SW480 (cell line): ENCODE measurements at places on chromosomes 11 and 22.

- DNase-seq = no peak
Measured at GRCh38 chr11:67657300-67657699, 6.8 kb upstream of the ACY3 start.

DNA sequence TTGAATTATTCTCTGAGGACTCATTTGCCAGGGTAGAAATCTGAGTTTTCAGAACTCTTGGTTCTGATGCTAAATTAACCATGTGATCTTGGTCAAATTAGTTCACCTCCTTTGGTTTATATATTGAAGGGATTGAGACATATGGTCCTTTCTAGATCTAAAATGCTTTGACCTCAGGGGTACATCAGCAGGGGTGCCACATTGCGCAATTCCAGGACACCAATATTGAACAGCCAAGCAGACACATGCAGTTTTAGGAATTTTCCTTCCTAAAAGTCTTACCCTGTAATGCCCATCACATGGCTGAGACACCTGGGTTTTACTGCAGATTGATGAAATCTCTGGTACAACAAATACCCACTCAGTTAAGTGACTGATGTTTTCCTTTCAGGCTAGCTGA, 254.4 kb upstream of the NCAM1 start:
- no peak for DNase-seq

- no peak for DNase-seq
Measured at GRCh38 chr22:17475318-17476230, 87.7 kb upstream of the SLC25A18 start.

GRCh38 chr11:30967579-30967978, 381.4 kb upstream of the MPPED2 start:
- DNase-seq = no peak

GRCh38 chr11:45909594-45910475, 2.8 kb upstream of the FREY1 start:
- DNase-seq = no peak

- peak; percentile 58 for DNase-seq
Measured at GRCh38 chr22:38871360-38872171, 450 bp downstream of the CBX6 start.

- no peak for DNase-seq
Measured at GRCh38 chr11:111510311-111510710, 1.9 kb downstream of the BTG4 start.

DNA sequence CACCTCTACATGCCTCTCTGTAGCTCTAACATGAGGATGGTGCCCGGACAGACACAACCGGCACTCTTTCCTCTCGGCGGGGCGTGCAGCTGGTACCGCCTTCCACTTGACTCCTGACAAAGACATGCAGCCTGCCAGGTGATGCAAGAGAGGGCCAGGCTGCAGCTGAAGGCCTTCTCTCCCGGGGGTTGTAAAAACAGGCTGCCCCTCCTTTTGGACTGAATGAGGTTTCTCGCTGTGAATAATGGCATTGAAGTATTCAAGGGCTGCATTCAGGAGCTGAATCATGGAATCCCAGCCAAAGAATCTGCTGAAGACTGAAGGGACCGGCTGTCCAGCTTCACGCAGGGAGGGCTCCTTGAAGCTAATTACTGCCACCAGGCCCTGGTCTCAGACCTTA, 110.9 kb downstream of the GALNT18 start:
- no peak for DNase-seq

- peak; percentile 57 for DNase-seq
Measured at GRCh38 chr11:124762105-124762623, at the start of gene ESAM. ESAM (minus strand) TSS chr11:124762290; CDS start chr11:124762154, 136 bp downstream.

DNA sequence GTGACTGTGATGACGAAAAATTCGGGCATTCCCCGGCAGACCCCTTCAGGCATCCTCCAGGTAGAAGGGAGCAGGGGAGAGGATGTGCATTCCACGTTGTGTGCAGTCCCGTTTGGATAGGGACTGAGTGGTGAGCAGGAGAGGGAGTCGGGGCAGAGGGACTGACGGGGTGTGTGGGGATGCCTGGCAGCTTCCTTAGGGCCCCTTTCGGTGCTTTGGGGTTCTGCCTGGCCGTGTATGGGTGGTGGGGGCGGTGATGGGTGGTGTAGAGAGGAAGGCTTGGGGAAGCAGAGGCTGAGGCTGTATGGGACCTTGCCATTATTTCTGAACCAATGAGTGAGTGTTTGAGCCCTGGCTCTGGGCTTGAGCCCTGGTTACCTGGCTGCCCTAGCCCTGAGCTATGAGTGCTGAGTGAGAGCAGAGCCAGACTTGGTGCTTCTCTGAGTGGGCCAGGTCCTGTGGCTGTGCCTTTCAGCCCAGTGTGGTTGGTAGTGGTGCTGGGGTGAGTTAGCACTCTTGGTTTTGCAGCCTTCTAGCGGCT, 914 bp downstream of the INPPL1 start:
- DNase-seq = no peak

GRCh38 chr11:44805596-44805995, 78.8 kb downstream of the TSPAN18 start:
- peak; percentile 17 for DNase-seq

GRCh38 chr11:110797453-110797852, 85.2 kb upstream of the ARHGAP20 start:
- DNase-seq = no peak

GRCh38 chr11:80519596-80520506, 1079.0 kb upstream of the TENM4 start:
- DNase-seq = no peak

- DNase-seq = no peak
Measured at GRCh38 chr22:18970948-18971315, 34.8 kb upstream of the PRODH start.

DNA sequence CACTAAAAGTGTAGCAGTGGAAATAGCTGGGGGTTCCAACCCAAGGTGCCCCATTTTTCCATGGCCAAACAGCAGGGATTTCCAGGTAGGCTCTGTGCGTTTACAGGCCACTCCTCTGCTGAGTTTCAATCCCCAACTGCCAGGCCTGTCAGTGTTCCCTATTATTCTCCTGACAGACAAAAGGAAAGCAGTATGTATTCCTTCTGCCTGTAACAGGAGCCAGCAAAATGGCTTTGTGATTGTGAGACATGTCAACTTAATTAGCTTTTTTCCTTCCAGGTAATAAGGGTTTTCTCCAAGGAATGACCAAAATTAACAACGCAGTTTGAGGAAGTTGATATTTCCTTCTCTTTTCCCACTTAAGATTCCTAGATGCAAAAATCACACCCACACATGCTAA, 277.1 kb upstream of the MPPED2 start:
- no peak for DNase-seq

- DNase-seq = no peak
Measured at GRCh38 chr11:133669371-133670053, 137.2 kb upstream of the OPCML start.

GRCh38 chr11:114953039-114953438, 274.7 kb downstream of the NXPE2 start:
- peak; percentile 26 for DNase-seq

- no peak for DNase-seq
Measured at GRCh38 chr11:67440229-67441097, 2.8 kb downstream of the CORO1B start.

- no peak for DNase-seq
Measured at GRCh38 chr11:70402685-70403084, 4.4 kb downstream of the CTTN start.

- peak; percentile 24 for DNase-seq
Measured at GRCh38 chr11:127345819-127346459, 345.4 kb upstream of the KIRREL3 start.

GRCh38 chr11:8258784-8259183, 4.9 kb downstream of the LMO1 start:
- DNase-seq = no peak

DNA sequence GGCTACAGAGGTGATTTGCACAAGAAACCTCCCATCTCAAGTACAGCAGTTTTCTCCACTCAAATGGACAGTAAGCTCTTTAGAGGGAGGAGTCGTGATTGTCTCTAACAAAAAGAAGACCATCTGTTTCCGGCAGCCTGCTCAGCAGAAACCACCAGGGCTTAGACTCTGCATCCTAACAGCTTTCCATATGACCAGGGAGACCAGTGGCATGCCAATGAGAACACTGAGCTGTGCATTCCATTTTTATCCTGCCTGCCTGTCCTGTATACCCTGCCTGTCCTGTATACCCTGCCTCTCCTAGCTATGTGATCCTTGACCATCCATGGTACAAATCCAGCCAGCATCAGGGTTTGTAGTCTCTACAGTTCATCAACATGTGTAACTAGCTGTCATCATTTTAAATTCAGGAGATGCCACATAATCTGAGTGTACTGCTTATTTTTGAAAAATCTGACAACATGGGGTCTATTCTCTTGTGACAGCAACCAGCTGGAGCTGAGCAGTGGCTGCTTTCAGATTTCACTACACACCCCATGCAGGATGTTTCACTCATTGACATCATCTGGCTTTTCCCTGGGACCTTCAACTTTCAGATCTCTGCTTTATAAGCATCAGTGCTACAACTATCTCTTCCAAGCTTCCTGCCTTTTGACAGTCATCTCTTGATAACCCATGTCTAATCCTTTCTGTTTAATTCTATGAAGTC, 50.5 kb upstream of the POU2AF2 start:
- no peak for DNase-seq

GRCh38 chr11:58497951-58498350, 10.0 kb downstream of the OR5B21 start:
- DNase-seq = no peak

- DNase-seq = no peak
Measured at GRCh38 chr22:41732096-41732772, 32.9 kb downstream of the MEI1 start.

DNA sequence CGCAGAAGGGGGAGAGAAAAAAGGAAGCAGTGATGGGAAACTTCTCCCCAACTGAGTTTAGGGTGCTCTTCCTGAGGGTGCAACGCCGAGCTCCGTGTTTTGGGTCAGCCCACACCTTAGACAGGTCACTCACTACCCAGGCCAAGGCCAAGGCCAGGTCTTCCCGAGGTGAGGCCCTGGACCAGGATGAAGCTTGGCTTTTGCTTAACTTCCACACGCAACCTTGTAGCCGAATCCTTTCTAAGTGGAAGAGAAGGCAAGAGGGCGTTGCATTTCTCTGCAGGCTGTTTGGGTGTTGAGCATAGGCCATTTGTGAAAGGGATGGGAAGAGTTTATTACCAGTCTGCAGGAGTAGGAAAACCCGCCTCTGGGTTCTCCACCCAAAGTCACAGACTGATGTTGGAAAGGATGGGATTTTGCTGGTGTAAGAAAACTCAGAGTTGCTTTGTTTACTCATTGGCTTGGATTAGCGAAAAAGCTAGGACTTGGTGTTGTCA, 1.5 kb downstream of the KREMEN1 start:
- no peak for DNase-seq

- DNase-seq = no peak
Measured at GRCh38 chr11:66854231-66854661, 2.6 kb upstream of the LRFN4 start.

DNA sequence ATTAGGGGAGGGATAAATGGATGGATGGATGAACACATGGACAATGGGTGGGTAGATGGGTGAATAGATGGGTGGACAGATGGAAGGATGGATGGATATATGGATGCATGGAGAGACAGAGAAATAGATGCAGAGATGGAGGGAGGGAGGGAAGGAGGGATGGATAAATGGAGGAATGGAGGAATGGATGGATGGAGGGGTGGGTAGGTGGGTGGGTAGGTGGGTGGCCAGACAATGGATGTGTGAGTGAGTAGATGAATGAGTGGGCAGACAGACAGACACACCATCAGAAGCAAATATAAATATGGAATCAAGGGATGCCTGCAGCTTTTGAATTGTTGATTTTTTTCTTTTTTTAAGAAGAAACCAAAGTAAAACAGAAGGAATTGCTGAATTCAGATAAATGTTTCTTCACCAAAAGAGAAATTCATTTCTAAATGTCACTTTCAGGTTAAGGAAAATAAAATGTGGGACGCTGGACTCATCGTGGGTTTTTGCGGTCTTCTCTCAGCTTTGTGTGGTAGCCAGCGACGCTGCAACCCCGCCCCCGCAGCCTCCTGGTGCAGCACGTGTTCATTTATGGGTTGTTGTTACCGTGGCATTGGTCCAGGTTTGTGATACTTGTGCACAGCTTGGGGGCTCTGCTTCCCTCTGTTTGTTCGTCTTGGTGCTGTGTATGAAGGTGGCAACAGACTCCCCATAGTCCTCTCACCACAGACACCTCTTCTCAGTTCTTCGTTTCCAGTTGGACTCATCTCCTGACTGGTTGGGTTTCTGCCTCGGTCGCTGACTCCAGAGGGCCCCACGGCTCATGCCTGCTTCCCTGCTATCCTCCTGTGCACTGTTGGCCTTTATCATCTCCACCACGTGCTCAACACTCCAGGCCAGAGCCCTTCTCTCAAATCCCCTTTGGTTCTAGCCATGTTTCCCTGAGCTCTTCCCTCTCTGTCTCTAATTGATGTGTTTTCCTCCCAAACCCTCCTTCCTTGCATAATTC, 76.4 kb downstream of the CDKN1C start:
- no peak for DNase-seq

DNA sequence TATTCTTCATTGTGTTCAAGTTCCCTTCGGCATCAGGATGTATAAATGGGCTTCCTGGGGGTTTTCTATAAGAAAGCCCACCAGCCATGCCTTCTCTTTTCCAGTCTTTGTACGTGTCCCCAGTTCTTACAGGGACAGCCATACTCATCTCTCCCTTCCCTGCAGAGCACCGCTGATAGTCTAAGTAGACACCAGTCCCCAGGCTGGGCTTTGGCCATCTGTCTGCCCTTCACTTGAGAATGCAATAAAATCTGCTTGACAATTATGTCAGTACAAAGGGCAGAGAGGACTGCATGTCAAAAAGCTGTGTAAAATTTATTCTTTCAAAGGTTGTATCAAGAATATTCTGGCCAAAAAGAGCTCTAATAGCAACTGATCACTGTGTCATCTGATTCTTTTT, 27.3 kb downstream of the NTM start:
- DNase-seq = no peak

DNA sequence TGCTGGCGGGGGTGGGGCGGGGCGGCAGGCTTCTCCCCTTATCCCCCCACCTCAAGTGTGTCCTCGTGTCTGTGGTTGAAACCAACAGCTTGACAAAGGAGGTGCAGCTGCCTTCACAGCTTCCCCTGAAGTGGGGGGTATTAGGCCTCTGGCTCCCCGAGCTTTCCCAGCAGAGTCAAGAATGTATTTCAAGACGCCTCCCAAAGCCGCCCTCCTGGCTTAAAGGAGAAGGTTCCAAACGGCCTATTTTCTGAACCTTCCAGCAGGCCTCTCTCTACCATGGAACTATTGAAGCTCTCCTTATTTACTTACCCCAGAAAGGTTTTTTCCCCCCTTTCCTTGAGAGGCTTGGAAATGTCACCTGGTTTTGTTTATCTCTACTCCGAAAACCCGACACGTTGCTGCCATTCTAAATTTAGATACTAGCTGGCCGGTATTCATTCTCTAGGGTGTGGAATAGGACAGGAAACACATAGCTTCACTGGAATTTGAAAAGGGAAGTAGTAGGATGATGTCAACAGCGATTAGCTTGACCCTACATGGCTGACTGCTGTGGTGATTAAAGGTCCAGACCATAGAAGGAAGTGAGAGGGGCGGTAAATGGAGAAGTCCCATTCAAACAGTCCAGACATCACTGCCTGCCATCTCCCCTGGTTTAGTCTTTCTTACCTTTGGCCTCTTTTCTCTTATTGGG, 671 bp upstream of the PICALM start:
- DNase-seq = peak; percentile 95

- DNase-seq = peak; percentile 76
Measured at GRCh38 chr11:68212421-68213134, 518 bp downstream of the KMT5B start.

GRCh38 chr11:125679397-125679796, 1.2 kb downstream of the ACRV1 start:
- DNase-seq = peak; percentile 20

GRCh38 chr22:37618674-37619073, 10.0 kb downstream of the GGA1 start:
- DNase-seq = no peak

- no peak for DNase-seq
Measured at GRCh38 chr22:17239156-17239701, 20.0 kb upstream of the ADA2 start.
